ENCODE measurements at places on chromosomes 12 and 14. TPM values are rescaled to one million over a fixed set of nuclear protein-coding genes. Genes with fewer than 3 reads are reported as not detected.
A peak's percentile ranks its signal among the peaks of the same experiment; 100 is the strongest.

DNA sequence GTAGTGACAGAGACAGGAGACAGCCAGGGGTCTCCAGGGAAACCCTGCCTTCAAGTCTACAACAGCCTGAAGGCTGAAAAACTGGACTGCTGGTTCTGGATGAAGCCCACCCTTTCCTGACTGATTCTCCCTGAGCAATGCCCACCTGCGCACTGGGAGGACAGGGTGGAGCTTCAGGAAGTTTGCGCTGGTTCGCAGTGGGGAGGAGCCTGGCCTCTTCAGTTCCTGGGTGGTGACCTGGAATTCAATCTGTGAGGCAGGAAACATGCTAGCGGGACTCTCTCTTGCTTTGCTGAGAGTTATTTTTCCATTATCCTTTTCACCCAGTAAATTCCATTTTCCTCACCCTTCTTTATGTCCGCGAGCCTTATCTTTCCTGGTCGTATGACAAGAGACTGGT, 600.8 kb downstream of the TRHDE start:
- H3K36me3 ChIP-seq, result no peaks in the 10 kb centered on the region
- no peak overlapping the region for H3K27ac ChIP-seq
- H3K4me3 ChIP-seq, result no peak overlapping the region
- H3K4me1 ChIP-seq, result no peaks in the 10 kb centered on the region
- no peak for DNase-seq
- H3K27me3 ChIP-seq, result no peaks in the 10 kb centered on the region

Gene TCL1B
- 15.8 TPM for polyA plus RNA-seq

Gene GNG2
- 25.0 TPM for polyA plus RNA-seq

- no peak for DNase-seq
- no peak overlapping the region for H3K4me3 ChIP-seq
- peaks cover 25% of the 10 kb centered on the region for H3K4me1 ChIP-seq
- H3K27ac ChIP-seq, result no peak overlapping the region
These were observed 10.8 kb downstream of the SETD1B start for GRCh38 chr12:121814429-121815119.

Gene TAS2R20
- polyA plus RNA-seq, result 1.0 TPM

GRCh38 chr12:42744539-42745182, 155.1 kb upstream of the PRICKLE1 start:
- no peak overlapping the region for H3K27ac ChIP-seq
- H3K36me3 ChIP-seq, result no peaks in the 10 kb centered on the region
- no peak overlapping the region for H3K4me3 ChIP-seq
- H3K27me3 ChIP-seq, result no peaks in the 10 kb centered on the region
- no peak for DNase-seq

Gene SERPINA6
- not detected for polyA plus RNA-seq

DNA sequence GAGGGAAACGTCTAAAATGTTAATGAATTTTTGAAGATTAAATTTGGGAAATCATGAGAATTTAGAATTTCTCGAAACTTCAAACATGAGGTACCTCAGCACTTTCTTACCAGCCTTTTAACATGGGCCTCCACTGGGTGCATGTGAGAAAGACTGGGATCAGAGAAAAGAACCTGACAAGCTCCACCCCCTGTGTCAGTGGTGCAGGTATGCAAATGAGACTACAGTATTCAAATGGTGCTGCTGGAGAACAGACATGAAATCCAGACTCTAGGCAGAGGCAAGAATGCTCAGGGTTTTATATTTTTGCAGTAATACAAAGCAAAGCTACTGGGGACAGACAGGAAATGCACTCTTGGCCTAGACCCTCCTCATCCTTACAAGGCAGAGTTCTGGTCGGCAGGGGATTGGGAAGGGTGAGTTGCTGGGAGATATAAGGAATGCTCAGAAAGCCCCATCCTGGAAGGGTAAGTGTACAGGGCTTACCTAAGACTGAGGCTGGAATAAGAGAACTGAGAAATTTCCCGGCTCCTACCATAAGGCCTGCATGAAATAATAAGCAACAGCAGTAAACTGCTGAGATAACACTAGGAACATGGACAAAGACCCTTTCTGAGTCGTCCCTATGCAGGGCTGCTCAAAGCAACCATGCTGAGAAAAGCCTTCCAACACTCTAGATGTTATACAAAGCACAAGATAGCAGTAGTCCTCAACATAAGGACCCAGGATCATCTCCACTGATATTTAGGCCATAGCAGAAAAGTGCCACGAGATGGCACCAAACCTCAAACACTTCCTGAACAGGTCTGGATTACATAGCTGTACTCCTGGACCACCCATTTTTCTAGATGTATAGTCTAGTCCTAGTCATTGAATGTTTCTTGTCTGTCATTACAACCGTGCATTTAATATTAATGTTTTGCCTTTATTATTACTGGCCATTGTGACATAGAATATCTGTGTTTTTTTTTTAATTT, 260.8 kb downstream of the RASSF9 start:
- H3K4me1 ChIP-seq, result no peaks in the 10 kb centered on the region
- no peak overlapping the region for H3K4me3 ChIP-seq
- no peak overlapping the region for H3K27ac ChIP-seq
- no peaks in the 10 kb centered on the region for H3K36me3 ChIP-seq
- peak; percentile 16 for DNase-seq

GRCh38 chr14:56300495-56300894, 182.3 kb downstream of the PELI2 start:
- no peak overlapping the region for H3K27ac ChIP-seq
- no peak overlapping the region for H3K4me3 ChIP-seq
- no peaks in the 10 kb centered on the region for H3K27me3 ChIP-seq
- DNase-seq, result no peak
- peaks cover 4% of the 10 kb centered on the region for H3K36me3 ChIP-seq

DNA sequence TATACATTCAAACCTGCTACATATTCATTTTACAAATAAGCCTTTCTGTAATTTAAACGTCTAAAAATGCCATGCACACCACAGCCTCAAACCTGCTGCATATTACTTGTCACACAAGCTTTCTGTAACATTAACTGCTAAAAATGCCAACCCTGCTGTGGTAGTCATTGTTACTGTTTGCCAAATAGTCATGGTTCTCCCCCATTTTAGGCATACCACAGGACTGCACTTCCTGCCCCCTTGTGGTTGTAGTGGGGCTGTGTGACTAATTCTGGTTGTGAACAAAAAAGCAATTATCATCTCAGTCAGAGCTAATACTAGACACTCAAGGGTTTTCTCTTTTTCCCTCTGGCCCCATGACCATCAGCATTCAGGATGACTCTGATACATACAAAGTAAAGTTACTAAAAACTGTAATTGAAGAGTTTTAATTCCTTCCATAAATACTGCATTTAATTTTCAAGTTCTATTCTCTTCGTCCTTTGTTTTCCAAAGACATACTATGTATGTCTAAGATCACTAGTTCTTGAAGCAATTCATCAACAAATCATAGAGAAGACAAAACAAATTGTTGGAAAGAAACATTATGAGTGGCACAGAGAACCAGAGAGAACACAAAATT, 5.7 kb upstream of the SLC35F4 start:
- H3K27ac ChIP-seq, result no peak overlapping the region
- H3K27me3 ChIP-seq, result peaks cover 3% of the 10 kb centered on the region
- H3K36me3 ChIP-seq, result no peaks in the 10 kb centered on the region
- no peak for DNase-seq
- no peaks in the 10 kb centered on the region for H3K4me1 ChIP-seq

DNA sequence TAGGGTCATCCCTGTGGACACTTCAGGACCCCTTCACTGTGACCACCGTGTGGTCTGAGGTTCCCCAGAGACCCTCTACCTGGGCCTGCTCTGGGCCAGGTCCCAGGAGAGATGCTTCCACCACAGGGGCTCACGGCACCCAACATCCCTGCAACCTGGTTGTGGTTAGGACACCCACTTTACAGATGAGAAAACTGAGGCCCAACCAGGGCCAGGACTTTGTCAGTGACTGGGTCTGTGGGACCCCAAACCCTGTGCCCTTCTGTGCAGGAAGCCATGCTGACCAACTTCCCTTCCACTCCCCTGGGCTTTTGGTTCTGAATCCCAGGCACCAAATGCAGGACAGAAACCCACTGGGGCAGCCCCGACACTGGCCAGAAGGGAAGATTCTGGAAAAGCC, 21.6 kb downstream of the BEGAIN start:
- H3K36me3 ChIP-seq, result no peaks in the 10 kb centered on the region
- no peaks in the 10 kb centered on the region for H3K27me3 ChIP-seq
- H3K27ac ChIP-seq, result no peak overlapping the region
- H3K4me1 ChIP-seq, result peaks cover 13% of the 10 kb centered on the region
- no peak for DNase-seq

GRCh38 chr12:89672589-89672979, 36.1 kb downstream of the ATP2B1 start:
- H3K36me3 ChIP-seq, result peaks cover 2% of the 10 kb centered on the region
- no peak for DNase-seq
- H3K27me3 ChIP-seq, result no peaks in the 10 kb centered on the region
- H3K4me1 ChIP-seq, result peaks cover 74% of the 10 kb centered on the region

DNA sequence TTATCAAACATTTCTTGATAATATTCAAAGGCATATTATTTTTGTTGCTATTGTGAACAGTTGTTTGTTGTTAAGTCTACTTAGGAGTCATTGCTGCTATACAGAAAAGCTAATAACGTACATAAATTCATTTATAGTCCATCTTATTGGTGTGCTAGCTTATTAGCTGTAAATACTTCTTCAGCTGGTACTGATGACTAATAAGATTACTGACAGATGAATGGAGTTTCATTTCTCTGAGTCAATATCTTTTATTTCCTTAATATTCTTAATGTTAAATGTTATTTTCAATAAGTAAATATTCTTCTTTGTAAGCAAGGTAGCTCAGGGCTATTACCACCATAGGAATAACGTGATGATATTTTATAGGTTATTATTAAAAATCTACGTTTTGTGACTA, 139.4 kb upstream of the SLCO1C1 start:
- no peak overlapping the region for H3K27ac ChIP-seq
- no peak overlapping the region for H3K4me3 ChIP-seq
- no peaks in the 10 kb centered on the region for H3K4me1 ChIP-seq
- H3K36me3 ChIP-seq, result no peaks in the 10 kb centered on the region
- no peaks in the 10 kb centered on the region for H3K27me3 ChIP-seq

- no peak for DNase-seq
- no peak overlapping the region for H3K4me3 ChIP-seq
- no peak overlapping the region for H3K27ac ChIP-seq
- peaks cover 2% of the 10 kb centered on the region for H3K4me1 ChIP-seq
- no peaks in the 10 kb centered on the region for H3K36me3 ChIP-seq
These were observed 31.4 kb downstream of the FLVCR2 start for GRCh38 chr14:75609606-75610475.

GRCh38 chr12:30696103-30696408, 387 bp upstream of the IPO8 start:
- peaks cover 27% of the 10 kb centered on the region for H3K4me1 ChIP-seq
- H3K36me3 ChIP-seq, result no peaks in the 10 kb centered on the region
- DNase-seq, result no peak
- H3K27ac ChIP-seq, result peak overlapping the region; percentile 88

GRCh38 chr14:97458661-97459579, 661.7 kb downstream of the VRK1 start:
- DNase-seq, result peak; percentile 9
- no peak overlapping the region for H3K27ac ChIP-seq
- no peaks in the 10 kb centered on the region for H3K27me3 ChIP-seq
- peak overlapping the region; percentile 36 for H3K4me3 ChIP-seq

Gene SPTB
- polyA plus RNA-seq, result not detected

DNA sequence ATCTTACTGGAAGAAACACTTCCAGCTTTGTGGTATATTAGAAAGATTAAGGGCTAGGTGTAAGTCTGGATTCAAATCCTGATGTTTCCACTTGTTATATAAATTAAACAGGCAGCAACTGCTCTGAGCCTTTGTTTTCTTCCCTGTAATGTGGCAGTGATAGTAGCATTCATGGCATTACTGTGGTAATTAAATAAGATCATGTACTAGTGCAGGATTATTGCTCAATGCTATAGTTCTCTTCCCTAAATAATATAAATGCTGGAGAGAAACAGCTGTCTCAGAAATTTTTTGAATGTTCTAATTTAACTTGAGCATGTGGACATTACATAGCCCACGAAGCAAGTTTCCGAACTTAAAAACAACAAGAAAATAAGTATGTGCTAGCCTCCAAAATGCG, 5.4 kb downstream of the TMEM117 start:
- H3K27me3 ChIP-seq, result no peaks in the 10 kb centered on the region
- H3K4me1 ChIP-seq, result peaks cover 5% of the 10 kb centered on the region
- H3K36me3 ChIP-seq, result no peaks in the 10 kb centered on the region

Gene LPAR5
- 29.0 TPM for polyA plus RNA-seq

- DNase-seq, result no peak
- no peak overlapping the region for H3K4me3 ChIP-seq
- H3K27me3 ChIP-seq, result no peaks in the 10 kb centered on the region
- no peak overlapping the region for H3K27ac ChIP-seq
- no peaks in the 10 kb centered on the region for H3K36me3 ChIP-seq
- no peaks in the 10 kb centered on the region for H3K4me1 ChIP-seq
These were observed 89.4 kb downstream of the PAX9 start for GRCh38 chr14:36751106-36751505.

Gene STON2
- polyA plus RNA-seq, result 0.03 TPM

- H3K27ac ChIP-seq, result no peak overlapping the region
- H3K4me1 ChIP-seq, result no peaks in the 10 kb centered on the region
- H3K27me3 ChIP-seq, result no peaks in the 10 kb centered on the region
- no peak overlapping the region for H3K4me3 ChIP-seq
These were observed 92.5 kb upstream of the MED13L start for GRCh38 chr12:116370004-116370404.

GRCh38 chr14:71645656-71646055, 286.6 kb upstream of the RGS6 start:
- no peak overlapping the region for H3K27ac ChIP-seq
- no peaks in the 10 kb centered on the region for H3K4me1 ChIP-seq
- H3K27me3 ChIP-seq, result no peaks in the 10 kb centered on the region
- H3K36me3 ChIP-seq, result no peaks in the 10 kb centered on the region

Gene TAS2R19
- polyA plus RNA-seq, result 0.42 TPM

Gene GARIN6
- not detected for polyA plus RNA-seq

Gene KRT77
- polyA plus RNA-seq, result not detected

DNA sequence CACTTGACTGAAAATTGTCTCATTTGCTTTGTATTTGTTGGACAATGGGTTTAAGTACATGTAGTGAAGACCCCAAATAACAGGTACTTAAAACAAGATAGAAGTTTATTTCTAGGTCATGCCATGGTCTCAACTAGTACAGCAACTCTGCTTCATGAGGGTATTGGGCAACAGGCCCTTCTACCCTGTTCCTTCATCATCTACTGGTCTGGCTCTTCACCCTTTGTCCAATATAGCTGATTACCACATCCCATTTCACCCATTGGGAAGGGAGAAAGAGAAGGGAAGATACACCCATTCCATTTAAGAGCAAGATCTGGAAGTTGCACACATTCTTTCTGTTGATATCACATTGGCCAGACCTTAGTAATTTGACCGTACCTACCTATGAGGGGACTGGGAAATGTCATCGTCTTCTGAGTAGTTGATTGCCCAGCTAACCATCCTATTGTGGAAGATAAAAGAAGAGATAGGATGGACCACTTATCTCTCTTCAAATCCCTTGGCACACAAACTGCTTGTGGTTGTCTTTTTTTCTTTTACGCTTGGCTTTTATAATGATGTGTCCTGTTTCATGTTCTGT, 104.6 kb downstream of the DIP2B start:
- H3K27me3 ChIP-seq, result no peaks in the 10 kb centered on the region
- H3K27ac ChIP-seq, result no peak overlapping the region
- H3K36me3 ChIP-seq, result peaks cover 5% of the 10 kb centered on the region
- peaks cover 15% of the 10 kb centered on the region for H3K4me1 ChIP-seq
- no peak overlapping the region for H3K4me3 ChIP-seq

Gene REM2
- 12.9 TPM for polyA plus RNA-seq

Gene HCAR3
- polyA plus RNA-seq, result 1.2 TPM

GRCh38 chr14:101071493-101071906, 168.0 kb upstream of the RTL1 start:
- no peak overlapping the region for H3K4me3 ChIP-seq
- peaks cover 10% of the 10 kb centered on the region for H3K4me1 ChIP-seq
- no peaks in the 10 kb centered on the region for H3K36me3 ChIP-seq
- H3K27me3 ChIP-seq, result peaks cover 46% of the 10 kb centered on the region
- no peak overlapping the region for H3K27ac ChIP-seq

Data from B cell (primary cell).